DND-41 (cell line): ENCODE measurements at places on chromosomes 5 and 9.

DNA sequence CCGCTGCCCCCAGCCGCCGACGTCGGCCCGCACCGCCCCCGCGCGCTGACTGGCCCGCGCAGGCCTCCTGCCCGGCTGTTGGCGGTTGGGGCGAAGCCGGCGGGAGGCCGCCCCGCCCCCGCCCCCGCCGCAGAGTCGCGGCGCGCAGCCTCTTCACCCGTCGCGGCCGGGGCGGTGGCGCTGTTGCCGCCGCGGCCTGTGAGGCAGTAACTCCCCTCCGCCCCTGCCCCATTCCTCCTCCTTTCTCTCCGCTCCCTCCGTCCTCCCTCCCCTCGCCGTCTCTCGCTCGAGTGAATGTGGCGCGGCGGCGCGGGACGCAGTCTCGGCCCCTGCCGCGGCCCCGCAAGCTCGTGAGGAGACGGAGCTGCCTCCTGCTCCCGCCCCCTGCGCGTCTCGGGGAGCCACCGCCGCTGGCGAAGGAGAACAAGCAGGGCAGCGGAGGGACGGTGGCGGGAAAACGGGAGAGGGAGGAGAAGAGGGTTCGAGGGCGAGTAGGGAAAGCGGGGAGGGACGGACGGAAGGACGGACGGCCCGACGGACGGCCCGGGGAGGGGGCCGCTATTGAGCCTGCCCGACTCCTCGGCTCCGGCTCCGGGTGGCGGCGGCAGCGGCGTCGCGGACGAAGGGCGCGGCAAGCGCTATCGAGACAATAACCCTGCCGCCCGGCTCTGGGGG is 637 bp upstream of the ERBIN start:
- DNase-seq, result peak; percentile 87

DNA sequence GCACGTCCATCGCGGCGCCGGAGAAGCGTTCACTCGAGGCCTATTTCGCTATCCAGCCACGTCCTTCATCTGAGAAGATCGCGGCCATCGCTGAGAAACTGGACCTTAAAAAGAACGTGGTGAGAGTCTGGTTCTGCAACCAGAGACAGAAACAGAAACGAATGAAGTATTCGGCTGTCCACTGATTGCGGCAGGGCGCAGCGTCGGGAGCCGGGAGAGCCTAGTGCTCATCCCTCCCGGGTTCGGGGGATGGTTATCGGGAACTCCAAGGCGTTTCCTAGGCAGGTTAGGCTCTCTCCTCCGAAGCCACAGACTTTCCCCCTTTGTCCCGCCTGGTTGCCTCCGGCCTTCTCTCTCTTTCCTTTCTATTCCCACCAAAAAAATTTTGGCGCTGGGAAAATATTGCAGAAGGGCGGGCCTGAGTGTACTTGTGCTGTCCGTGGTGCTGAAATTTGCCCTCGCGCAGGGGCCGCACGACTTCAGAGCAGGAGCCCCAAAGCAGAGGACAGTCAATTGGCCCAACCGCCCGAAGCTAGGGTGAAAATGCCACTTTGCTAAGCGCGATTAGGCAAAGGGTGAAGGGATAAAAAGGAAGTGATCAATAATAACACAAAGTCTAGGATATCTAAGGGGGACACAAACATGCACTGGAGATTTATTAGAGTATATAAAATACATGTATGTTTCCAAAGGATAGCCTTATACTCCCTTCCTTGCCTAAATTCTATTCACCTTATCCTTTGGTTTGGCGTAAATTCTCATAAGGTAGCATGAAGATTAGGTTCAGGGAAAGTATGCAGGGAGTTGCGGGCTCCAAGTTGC is 1.8 kb downstream of the POU4F3 start:
- DNase-seq, result peak; percentile 57

DNA sequence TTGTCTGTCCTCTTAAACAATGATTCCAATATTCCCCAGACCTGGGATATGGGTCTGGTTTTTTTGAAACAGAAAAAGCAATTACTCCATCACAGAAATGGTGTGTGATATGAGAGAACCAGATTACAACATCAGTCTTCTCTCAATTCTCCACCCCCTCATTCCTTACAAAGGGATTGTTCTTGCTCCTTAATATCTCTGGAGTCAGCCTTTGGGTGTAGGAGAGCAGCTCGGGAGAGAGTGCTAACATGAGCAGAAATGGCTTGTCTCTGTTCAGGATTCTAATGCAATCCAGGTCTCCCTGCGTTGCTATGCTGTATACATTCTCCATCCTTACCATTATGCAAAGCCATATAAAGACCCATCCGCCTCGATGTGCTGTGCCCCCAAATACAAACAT is 32.7 kb downstream of the ZFAND5 start:
- DNase-seq, result no peak

DNA sequence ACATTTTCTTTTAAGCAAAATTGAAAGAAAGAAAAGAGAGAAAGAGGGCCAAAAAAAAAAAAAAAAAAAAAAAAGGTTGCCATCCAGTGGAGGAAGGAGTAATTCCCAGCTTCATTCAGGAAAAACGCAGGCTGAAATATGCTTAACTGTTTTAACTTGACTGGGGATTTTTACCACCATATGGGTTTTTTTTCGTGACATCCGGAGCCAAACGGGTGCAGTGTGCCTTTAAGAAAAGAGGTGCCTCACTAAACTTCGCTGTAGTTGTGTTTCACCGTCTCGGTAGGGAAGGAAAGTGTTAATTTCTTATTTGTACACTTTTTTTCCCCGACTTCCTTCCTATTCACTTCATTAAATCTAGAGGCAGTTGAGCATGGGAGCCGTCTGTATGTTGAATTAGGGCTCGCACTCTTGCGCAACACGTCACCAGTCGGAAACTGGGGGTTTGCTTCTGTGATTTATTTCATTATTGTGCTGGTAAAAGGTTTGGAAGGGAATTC is 143.0 kb downstream of the SMARCA2 start:
- peak; percentile 55 for DNase-seq

GRCh38 chr9:27817747-27818146 is 244.5 kb upstream of the C9orf72 start:
- no peak for DNase-seq

DNA sequence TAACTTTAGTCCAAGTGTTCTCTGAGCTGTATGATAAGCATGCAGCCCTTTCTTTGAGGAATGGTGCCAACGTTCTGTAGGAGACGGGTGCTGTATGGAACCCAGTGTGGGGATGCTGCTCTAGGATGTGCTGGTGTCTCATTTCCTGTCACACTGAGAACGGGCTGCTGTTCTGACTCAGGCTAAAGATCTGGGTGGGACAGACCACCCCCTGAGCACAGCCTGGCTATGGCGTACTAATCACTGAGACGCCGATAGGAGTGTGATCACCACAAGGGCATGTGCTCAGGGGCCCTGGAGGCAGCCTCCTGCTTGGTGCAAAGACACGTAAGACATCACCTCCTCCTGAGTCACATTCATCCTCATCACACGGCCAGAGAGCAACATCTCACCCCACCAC is 240.4 kb downstream of the IRX2 start:
- DNase-seq, result no peak

DNA sequence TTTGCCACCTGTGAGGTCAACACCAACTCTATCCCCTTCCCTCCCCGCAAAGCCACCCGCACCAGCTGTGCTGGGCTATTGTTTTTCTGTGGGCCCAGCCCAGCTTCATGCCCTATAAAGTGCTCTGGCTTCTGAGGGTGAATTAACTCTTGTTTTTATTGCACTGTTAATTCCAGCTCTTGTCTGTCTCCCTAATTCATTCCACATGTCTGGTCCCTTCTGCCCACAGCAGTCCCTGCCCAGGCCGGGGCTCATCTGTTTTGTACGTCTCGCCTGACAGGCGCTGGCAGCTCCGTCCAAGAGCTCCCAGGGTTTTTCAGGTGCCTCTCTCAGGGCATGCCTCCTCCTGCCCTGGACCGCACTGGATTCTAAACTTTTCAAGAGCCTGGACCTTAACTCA is 118.9 kb downstream of the PDZD2 start:
- no peak for DNase-seq

GRCh38 chr5:28737682-28738081 is 1699.3 kb upstream of the CDH9 start:
- DNase-seq, result no peak

- DNase-seq, result no peak
These were observed 144.7 kb downstream of the OSTF1 start for GRCh38 chr9:75233011-75233410.

DNA sequence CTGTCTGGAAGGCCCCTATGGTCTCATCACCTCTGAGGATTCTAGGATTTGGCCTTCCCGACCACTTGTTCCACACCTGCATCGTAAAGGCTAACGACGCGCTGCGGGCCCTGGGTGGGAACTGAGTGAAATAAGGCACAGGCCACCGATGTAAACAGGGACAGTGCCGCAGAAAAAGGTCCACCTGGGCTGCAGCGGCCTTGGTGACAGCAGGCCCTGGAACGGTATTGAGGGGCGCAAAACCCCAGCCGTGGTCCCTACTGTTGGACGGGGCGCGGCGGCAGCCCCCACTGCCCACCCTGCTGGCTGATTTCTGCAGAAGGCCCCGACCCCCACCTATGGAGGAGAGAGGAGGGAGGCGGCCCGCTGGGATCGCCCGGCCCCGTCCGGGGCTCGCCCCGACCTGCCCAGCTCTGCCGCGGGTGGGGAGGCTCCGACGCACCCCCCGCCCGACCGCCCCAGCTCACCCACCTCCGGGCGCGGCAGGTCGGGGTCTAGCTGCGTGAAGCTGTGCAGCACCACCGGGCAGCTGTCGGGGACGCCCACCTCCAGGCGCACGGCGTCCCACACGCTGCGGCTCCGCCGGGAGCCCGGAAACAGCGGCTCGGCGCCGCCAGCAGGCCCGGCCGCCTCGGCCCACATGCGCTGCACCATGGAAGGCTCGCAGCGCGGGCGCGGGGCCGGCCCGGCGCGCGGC is 391 bp downstream of the RALGDS start:
- DNase-seq, result no peak

DNA sequence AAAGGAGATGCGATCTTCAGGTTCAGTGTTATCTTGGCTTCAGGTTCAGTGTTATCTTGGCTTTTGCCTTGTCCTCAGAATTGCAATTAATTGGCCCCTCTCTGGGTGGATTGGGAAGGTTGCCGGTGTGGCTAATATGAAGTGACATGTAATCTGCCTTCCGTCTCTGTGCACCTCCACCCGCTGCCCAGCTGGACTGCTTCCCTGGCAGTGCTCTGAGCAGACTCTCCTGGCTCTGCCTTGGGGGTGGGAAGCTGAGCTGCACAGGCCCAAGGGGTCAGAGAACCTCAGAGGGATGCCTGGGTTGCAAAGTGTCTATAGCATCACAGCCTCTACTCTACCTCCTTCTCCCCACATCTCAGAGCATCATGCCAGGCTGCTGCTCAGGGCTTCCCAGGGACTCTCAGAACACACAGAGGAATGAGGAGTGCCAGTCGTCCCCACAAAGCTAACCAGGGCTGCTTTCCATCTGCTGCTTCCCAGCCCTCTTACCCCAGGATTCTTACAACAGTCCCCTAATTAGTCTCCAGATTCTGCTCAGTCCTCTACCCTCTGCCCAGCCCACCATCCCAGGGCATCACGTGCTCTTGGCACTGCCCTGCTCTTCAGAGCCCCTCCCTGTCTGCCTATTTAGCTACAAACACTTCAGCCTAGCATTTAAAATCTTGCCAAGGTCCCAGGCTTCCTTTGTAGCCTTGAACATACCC is 54.4 kb upstream of the AFAP1L1 start:
- no peak for DNase-seq

- DNase-seq, result no peak
These were observed 859.1 kb upstream of the ARRDC3 start for GRCh38 chr5:92242170-92242569.

DNA sequence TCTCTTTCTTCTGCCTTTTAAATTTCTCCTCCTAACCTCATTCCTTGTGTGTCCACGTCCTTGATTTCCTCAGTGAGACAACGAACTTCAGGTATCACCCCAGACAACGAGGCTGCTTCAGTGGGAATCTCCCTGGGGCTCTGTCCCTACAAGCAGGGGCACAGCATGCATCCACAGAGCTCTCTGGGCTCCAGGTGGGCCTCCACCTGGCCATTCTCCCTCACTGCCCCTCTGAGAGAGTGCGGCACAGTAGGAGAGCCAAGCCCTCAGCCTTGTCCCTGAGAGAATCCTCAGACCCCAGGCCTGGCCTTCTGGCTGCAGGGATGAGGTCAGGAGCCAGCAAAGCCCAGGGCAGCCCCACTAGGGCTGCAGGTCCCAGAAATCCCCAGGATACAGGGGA is 105.3 kb downstream of the LHFPL2 start:
- DNase-seq, result no peak

DNA sequence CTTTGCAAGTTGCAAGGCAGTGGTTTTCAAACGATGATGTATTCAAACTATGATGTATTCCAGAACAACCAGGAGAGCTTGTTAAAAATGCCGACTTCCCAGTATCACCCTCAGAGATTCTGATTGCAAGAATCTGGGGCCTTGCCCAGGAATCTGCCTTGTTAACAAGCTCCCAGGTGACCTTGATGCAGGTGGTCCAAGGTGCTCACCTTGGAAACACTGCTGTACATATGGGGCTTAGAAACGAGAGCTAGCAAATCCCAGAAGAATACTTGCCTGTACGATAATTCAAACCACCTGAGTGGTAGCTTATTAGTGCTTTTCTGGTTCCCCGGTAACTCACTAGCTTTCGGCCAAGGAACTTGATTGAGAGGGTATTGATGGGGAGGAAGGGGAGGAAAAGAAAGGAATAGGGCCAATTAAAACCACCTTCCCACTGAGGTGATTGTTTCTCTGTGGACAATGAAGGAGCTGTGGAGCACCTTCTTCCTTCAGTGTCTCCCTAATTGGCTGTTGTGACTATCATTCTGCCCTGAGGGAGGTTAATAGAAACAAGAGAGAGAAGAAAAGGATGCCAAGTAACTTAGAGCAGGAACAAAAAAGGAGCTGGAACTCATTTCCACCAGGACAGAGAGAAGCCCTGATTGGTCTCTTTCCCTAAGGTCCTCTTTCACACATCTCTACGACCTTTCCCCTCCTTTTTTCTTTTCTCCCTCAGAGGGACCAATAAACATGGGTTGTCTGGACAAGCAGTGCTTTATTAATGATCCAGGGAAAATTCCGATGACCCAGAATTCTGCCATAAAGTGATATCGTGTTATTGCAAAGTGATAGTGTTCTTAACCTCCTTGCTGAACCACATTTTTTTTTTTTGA is 218.8 kb downstream of the TMEM167A start:
- no peak for DNase-seq

- no peak for DNase-seq
These were observed 137.3 kb downstream of the ZNF462 start for GRCh38 chr9:107000218-107000617.

DNA sequence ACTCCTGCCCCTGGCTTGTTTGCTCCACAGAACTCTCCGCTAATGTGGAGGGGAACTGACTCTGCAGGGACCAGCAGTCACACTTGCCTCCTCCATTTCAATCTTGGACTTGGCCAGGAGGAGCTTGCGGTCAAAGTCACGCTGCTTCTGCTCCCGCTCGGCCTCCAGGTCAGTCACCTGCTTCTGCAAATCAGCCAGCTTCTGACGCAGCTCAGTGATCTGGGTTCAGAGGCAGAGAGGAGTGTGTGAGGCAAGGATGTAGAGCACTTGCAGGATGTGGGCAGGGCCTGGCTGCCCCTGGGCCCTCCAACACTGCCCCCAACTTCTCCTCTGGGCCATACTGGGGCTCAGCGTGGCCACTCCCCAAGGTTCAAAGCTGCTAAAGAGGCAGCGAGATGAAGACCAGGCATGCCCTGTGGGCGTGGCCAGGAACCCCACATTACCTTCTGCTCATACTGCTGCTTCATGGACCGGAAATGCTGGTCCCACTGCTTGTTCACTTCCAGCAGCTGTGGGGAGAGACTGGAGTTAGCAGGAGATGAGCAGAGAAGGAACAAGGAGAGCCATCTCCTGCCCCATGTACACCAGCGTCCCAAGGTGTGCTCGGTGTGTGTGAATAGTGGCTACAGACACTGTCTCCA is 22.2 kb downstream of the GPX3 start:
- DNase-seq, result no peak
